Thoracic aorta (tissue), 2 donors: ENCODE measurements at places on chromosomes 5 and 9.

GRCh38 chr9:126391713-126392661 is 65.4 kb downstream of the MVB12B start:
- no peak for DNase-seq

DNA sequence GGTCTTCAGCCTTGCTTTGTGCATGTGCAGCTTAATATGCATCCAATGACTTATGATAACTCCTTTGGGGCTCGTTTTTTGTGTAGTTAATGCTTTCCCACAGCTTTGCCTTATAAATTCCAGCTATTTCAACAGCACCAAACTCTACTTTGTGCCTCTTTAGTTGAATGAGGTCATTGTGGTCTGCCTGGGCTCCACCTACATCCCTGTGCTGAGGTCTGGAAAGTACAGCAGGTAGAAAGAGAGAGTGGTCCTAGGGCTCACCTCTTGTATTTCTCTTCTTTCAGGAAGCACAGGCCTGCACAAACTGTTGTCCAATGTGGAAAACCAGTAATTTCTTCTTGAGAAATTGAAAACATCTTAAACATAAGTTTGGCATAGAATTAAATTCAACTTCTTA is 167.2 kb downstream of the XRCC4 start:
- DNase-seq: no peak

DNA sequence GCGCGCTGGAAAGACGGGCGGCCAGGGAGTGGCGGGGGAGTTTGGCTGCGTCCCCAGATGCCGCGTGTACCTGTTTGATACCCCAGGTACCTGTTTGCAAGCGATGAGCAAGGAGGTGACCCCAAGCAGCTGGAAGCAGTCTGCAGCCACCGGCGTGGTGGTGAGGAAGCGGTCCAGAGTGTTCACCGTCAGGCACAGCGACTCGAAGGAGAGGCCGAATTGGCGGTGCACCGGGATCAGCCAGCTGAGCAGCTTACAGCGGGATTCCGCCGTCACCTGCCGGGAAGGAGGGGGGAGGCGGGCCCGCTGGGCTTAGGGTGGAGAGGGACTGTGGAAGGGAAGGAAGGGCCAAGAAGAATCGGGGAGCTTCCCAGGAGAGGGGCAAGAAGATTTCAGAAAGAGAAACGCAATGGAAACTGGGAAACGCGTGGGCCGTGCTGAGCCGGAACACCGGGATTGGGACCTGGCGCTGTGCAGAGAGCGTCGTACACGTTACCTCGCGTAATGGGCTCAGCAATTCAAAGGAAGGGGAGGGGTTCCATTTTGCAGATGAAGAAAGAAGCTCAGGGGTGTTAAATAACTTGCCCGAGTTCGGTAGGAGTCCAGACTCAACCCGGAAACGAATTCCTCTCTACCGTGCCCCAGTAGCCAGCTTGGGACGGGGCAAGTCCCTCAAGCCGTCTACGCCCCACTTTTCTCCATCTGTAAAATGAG is 980 bp downstream of the CCNO start:
- DNase-seq: no peak

- no peak for DNase-seq
Observed at GRCh38 chr5:133957591-133957990, 10.8 kb downstream of the C5orf15 start.

DNA sequence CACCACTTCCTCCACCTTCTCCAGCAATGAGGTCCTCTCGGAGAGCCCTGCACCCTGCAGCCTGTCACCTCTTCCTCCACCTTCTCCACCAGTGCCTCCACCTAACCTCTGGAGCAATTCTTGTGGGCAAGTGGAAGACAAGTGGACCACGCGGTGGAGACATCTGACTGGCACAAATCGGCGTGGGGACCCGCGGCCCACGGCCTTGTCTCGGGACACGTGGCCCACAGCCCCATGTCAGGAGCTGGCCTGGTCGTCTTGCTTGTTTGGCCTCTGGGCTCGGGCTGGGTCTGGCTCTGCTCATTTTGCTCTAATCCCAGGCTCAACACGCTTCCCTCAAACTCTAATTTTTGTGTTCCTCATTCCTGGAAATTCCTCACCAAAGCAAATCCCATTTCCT is 393.1 kb upstream of the IRX1 start:
- no peak for DNase-seq
